NCI-H1417 treated with DMSO at 0.1 percent for 48 hours (cell line): ENCODE measurements at places on chromosomes 12 and 14.

GRCh38 chr12:97425802-97426491 is 36.7 kb upstream of the RMST start:
- DNase-seq: no peak

DNA sequence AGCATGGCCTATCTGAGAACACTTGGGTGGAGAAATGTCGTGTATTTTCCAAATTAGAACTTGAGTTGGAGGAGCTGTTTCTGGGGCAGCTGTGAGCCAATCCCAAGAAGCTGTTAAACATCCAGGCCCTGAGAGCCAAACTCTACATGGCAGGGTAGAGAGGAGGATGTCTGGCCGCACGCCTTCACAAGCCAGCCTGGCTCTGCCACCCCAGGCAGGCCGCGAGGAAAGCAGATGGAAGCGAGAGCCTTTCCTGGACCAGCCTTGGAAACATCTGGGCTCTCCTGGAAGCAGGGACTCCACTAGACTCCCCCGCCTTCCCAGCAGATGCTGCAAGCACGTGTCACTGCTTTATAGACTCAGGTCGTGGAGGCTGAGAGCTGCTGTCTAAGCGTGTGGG is 312.8 kb upstream of the FKBP4 start:
- DNase-seq: no peak

DNA sequence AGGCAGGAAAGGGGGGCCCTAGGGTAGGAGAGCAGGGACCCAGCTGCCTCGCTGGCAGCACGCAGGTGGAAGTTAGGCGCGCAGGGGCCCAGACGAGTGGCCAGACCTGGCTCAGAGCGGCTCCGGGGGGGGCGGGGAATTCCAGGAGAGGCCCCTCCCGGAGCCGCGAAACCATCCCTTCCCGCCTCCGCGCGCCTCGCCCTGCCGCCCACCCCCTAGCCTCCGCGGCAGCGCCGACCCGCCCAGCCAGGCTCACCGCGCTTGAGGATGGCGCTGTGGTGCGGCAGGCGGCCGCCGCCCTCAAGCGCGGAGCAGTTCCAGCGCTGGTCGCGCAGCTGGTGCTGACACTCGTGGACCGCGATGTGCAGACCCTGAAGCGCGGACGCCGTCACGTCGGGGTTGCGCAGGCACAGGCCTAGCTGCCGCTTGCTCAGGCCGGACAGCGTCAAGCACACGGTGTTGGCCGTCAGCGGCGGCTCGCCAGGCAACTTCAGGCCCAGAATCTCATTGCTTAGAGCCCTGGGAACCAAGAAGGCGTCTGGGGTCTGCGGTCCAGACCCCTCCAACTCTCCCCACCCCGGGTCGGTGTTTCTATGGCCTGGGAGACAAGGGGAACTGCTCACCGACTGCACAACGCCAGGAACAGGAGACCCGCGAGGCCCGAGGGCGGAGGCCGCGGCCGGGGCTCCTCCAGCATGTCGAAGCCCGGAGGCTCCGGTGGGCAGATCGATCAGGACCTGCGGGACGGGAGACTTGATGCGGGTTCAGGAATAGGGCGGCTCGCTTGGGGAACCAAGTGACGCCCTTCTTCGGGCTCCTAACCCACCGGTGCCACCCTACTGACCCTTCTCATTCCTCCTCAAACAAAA is 1.5 kb downstream of the WNT10B start:
- DNase-seq: no peak

DNA sequence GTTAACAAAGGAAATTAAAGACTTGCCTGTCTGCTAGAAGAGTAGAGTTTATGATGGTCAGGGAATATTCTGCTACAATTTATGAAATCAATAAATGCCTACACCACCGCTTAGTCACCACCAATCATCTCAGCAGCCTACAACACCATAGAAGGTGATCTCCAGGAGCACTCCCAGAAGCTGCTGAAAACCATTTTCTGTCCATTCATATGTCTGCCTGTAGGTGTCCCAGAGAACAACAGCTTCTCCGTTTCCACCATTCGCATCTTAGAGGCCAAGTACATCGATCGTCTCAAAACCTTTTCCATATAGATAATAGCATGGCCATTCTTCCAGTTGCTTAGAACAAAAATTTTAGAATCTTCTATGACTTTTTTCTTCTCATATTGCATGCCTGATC is 303.4 kb downstream of the KCNC2 start:
- DNase-seq: no peak

- DNase-seq: peak; percentile 49
Measured at GRCh38 chr12:41190338-41190737, 2.2 kb downstream of the PDZRN4 start.

DNA sequence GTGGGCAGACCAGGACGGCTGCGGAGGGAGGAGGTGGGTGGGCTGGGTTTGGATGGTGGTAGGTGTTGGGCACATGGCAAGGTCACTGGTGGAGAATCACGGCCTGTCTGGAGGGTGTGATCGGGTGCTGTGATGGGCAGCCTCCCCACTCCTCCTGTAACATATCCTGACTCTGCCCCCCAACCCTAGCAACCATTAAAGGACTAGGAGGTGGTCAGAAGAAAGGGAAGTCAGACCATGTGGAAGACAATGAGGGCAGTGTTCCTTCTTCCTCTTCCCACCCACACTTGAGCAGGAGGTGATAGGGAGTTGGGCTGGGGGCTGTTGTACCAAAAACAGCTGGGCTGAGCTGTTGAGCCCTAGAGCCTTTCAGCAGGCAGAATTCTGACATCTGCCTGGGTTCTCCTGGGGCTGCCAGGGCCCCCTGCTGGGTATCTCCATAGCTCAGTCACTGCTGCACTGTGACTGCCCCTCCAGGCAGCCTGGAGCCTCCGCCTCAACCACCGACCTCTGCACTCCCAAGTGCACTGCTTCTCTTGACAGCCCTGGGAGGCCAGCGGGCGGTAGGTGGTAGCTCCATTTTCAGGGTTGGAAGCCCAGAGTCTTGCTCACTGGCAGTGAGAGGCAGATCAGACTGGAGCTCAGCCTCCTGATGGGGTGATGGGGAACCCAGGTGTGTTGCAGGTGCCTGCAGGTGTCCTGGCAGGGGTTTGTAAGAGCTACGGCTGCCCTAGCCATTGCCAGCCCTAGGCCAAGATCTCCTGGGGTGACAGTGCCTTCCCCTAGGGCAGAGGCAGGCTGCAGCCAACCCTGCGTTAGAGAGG is 15.4 kb downstream of the VASH1 start:
- DNase-seq: no peak

GRCh38 chr12:104347374-104348075 is 44.0 kb downstream of the EID3 start:
- DNase-seq: no peak

DNA sequence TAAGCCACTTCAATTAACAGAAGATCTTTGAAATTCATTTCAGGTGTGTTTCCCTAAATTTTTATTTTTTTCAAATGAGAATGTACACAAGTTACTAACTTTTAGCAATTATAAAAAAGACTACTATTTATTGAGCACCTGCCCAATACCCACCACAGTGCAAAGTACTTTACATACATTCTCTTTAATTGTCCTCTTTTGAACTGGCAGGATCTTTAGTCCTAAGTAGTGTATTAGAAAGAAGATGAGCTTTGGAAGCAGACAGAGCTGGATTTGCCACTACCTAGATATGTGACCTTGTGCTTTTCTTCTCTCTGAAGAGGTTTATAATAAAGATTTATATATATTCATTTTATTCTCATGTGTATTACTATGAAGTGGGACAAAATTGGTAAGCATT is 63.7 kb downstream of the TMEM117 start:
- DNase-seq: no peak

GRCh38 chr14:88660056-88660455 is 97.2 kb downstream of the ZC3H14 start:
- no peak for DNase-seq

GRCh38 chr12:39173726-39174125 is 268.3 kb upstream of the CPNE8 start:
- DNase-seq: no peak

DNA sequence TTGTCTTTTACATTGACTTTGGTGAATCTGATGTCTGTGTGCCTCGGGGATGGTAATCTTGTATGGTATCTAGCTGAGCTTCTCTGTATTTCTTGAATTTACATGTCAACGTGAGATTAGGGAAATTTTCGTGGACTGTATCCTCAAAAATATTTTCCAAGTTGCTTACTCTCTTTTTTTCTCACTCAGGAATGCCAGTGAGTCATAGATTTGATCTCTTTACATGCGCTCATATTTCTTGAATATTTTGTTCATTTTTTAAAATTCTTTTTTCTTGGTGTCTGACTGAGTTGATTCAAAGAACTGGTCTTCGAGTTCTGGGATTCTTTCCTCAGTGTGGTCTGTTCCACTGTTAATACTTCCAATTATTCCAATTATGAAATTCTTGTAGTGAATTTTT is 207.7 kb downstream of the RAD51B start:
- DNase-seq: no peak
